LHCN-M2 (cell line): ENCODE measurements at places on chromosomes 5 and 9. TPM values are rescaled to one million over a fixed set of nuclear protein-coding genes. Genes with fewer than 3 reads are reported as not detected.

Gene OR1Q1
- not detected in 2 replicates for total RNA-seq

Gene PLPP7
- total RNA-seq = 19.9 and 22.4 TPM in 2 replicates

Gene SHISAL2B
- total RNA-seq = not detected in 2 replicates

Gene GZMA
- total RNA-seq = not detected in 2 replicates

Gene TOR1A
- total RNA-seq = 78.1 and 82.1 TPM in 2 replicates

Gene REEP2
- total RNA-seq = 9.0 and 11.0 TPM in 2 replicates

Gene CKMT2
- total RNA-seq = not detected in 2 replicates

Gene ERGIC1
- total RNA-seq = 152 and 158 TPM in 2 replicates

Gene GAS1
- 159 TPM in 2 replicates for total RNA-seq

Gene KIF3A
- 4.8 and 7.2 TPM in 2 replicates for total RNA-seq

Gene ARL10
- total RNA-seq = 9.3 and 12.6 TPM in 2 replicates

Gene IFNK
- not detected in 2 replicates for total RNA-seq

Gene CSF2
- total RNA-seq = not detected in 2 replicates

Gene PFN3
- not detected in 2 replicates for total RNA-seq

Gene CCDC192
- total RNA-seq = not detected in 2 replicates

Gene MED7
- 11.5 and 13.0 TPM in 2 replicates for total RNA-seq

Gene FBXO10
- total RNA-seq = 22.8 and 34.1 TPM in 2 replicates

Gene STING1
- 79.2 and 92.7 TPM in 2 replicates for total RNA-seq

Gene CD274
- total RNA-seq = 5.5 and 7.9 TPM in 2 replicates

Gene PCDHB3
- 2.0 and 2.4 TPM in 2 replicates for total RNA-seq

Gene TTLL11
- total RNA-seq = 3.4 and 3.8 TPM in 2 replicates

Gene TCF7
- total RNA-seq = 0.19 and 0.40 TPM in 2 replicates

Gene ZNG1E
- total RNA-seq = 23.3 and 27.8 TPM in 2 replicates

Gene LCP2
- total RNA-seq = not detected in 2 replicates

Gene RASEF
- not detected in 2 replicates for total RNA-seq

Gene CA9
- 2.4 and 3.8 TPM in 2 replicates for total RNA-seq

Gene DBH
- not detected in 2 replicates for total RNA-seq

Gene IL5
- total RNA-seq = not detected in 2 replicates

Gene SPATA31C2
- total RNA-seq = not detected in 2 replicates

Gene TSC1
- 23.1 and 27.4 TPM in 2 replicates for total RNA-seq
